ENCODE measurements at places on chromosomes 6 and 20. TPM values are rescaled to one million over a fixed set of nuclear protein-coding genes. Genes with fewer than 3 reads are reported as not detected.

- DNase-seq: no peak
These were observed 55.4 kb downstream of the ZDHHC14 start for GRCh38 chr6:157436219-157436943.

The GPX5 gene
- not detected for total RNA-seq

DNA sequence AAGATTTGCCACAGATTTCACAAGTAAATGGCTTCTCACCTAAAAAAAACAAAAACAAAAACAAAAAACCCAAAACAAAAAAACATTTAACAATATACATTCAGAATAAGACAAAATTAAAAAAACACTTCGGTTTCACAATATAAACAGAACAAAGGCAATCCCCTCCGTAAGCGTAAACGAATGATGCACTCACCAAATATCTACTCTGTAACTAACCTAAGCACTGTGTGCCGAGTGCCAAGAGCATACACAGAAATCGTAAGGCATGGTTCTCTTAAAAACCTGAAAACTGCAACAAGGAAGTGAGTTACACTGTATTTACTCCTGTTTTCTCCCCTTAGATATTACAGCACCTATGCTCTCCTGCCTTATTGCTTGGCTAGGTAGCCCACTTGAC lies 12.1 kb upstream of the MICAL1 start:
- DNase-seq: no peak

The ZBP1 gene
- total RNA-seq: 0.23 TPM

The AIF1 gene
- total RNA-seq: 17.9 TPM

DNA sequence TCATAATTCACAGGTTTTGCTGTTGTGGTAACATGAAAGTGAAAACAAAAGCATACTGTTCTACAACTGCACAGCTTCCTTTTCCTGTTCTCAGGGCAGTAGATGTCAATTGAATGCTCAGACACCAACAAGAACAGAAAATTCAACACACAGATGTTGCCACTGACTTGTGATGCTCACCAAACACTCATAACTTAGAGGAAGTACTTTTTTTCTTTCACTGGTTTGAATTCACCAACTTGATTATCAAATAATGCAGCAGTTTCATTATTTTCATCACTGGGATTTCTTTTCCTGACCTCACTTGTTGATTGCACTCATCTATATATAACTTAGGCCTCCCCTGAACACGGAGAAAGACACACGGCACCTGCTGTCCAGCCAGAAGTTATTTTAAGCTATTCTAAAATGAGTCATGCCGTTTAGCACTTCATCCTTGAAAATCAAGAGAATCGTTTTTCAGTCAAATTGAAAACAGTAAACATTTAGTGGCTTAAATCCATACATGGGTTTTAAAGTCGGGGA lies 949 bp downstream of the TXLNB start:
- DNase-seq: no peak

- no peak for DNase-seq
These were observed 284.0 kb upstream of the RUNX2 start for GRCh38 chr6:45044086-45044485.

The ZFP64 gene
- total RNA-seq: 6.0 TPM

DNA sequence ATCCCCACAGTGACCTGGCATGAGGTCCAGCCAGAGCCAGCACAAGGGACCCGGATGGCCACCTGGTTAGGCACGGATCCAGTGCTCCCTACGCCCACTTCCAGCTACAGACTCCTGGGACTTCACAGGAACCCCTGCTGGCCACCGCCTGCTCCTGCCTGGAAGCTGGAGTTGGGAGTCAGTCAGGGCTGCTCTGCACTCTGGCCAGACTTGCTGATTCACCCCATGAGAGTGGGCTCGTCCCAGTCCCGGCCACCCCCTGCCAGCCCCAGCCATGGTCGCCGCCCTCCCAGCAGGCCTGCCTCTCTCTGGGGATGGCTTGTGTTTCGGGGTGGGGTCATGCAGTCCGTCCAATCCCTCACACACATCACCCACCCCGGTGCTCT lies 125.8 kb downstream of the DLL1 start:
- peak; percentile 70 for DNase-seq

DNA sequence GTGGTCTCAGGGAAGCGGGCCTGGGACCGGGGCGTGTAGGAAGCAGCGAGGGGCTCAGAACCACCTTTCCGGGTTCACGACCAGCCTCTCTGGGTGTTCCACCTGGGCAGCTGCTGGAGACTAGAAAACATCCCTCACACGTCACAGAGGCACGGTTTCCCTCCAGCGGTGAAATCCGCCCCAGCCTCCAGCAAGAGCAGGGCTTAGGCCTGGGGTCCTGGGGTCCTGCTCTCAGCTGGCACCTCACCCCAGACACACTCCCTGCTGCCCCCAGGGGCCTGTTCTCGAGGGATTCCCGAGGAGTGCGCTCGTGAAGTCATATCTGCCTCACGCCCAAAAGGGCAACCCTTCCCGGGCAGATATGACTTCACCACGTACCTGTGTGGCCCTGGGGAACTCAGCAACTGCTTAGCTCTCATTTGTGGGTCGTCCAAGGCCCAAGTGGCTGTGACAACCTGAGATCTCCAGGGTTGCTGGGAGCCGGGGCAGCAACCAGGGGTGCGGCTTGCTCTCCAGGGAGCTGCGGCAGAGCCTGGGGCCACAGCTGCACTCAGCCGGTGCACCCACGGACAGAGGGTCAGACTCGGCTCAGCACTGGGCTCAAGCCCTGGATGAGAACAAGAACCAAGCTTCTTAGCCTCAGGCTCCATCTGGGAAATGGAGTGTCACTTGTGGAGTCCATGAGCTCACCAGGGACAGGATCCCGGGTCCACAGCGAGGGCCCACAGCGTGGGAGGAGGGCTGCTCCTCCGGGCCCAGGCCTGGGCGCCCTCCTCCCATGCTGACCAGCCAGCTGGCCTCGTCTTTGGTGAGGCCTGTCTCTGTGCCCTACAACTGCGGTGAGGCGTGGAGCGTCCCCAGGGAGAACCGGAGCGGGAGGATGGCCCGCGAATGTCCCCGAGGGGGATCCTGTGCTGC lies 661 bp downstream of the FNDC11 start:
- DNase-seq: no peak

DNA sequence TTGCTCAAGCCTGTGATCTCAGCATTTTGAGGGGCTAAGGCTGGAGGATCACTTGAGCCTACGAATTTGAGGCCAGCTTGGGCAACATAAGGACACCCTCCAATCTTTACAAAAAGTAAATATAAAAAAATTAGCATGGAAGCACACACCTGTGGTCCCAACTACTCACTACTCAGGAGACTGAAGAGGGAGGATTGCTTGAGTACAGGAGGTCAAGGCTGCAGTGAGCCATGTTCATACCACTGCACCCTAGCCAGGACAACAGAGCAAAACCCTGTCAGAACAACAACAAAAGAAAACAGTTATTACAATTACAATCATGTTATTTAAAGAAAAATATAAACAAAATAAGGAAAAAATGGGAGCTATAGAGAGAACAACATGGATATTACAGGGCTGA lies 82.5 kb upstream of the TNFAIP3 start:
- DNase-seq: no peak

DNA sequence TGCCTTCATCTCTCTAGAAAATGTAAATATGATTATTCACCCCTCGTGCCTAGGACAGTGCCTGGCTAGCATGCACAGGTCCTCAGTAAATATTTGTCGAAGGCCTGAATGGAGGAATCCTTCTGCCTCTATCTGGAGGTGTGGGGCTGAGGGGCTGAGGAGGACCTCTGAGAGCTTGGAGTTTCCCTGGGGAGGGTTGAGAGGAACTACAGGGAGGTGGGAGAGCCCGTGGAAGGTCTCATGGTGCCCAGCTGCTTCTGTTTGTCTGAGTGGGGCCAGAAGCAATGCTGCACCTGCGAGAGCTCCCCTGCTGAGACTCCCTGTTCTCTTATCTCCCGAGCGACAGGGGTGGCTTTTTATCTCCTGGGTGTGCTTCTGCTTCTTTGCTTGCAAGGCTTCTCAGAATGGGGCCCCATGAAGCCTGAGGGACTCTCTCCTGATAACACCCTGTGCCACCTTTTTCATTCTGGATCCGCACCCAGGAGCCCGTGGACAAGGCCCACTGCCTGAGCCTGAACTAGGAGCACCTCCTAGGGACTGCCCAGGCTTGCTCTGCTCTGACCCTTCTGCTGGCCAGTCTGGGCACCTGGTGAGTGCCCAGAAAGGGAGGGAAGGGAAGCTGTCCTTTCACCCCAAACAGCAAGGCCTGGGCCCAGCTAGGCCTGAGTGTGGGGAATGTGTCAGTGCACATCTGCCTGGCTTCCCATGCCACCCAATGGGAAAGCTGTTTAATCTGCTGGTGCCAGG lies 2.4 kb downstream of the SLC29A1 start:
- DNase-seq: peak; percentile 44

GRCh38 chr6:134539865-134540323 lies 222.0 kb upstream of the SGK1 start:
- DNase-seq: no peak

The ARMC12 gene
- 0.31 TPM for total RNA-seq

- peak; percentile 87 for DNase-seq
These were observed 9.3 kb upstream of the NEDD9 start for GRCh38 chr6:11241793-11242201.

GRCh38 chr20:7770578-7770977 lies 169.7 kb downstream of the HAO1 start:
- no peak for DNase-seq

- no peak for DNase-seq
These were observed 21.3 kb downstream of the MAN1A1 start for GRCh38 chr6:119328254-119328653.
